ENCODE measurements at places on chromosomes 13 and 19. TPM values are rescaled to one million over a fixed set of nuclear protein-coding genes. Genes with fewer than 3 reads are reported as not detected.

The IZUMO2 gene
- total RNA-seq, result not detected

The POP4 gene
- total RNA-seq, result 58.8 TPM

The LILRA6 gene
- total RNA-seq, result 21.4 TPM

GRCh38 chr19:48780631-48781391, 25.5 kb downstream of the FGF21 start:
- peak overlapping the region; percentile 71 for H3K27ac ChIP-seq
- no peak overlapping the region for H3K4me3 ChIP-seq
- DNase-seq, result no peak

- no peaks in the 10 kb centered on the region for H3K36me3 ChIP-seq
- no peak overlapping the region for H3K27ac ChIP-seq
- DNase-seq, result peak; percentile 75
Measured at GRCh38 chr19:40165362-40165937, 25.8 kb upstream of the MAP3K10 start.

DNA sequence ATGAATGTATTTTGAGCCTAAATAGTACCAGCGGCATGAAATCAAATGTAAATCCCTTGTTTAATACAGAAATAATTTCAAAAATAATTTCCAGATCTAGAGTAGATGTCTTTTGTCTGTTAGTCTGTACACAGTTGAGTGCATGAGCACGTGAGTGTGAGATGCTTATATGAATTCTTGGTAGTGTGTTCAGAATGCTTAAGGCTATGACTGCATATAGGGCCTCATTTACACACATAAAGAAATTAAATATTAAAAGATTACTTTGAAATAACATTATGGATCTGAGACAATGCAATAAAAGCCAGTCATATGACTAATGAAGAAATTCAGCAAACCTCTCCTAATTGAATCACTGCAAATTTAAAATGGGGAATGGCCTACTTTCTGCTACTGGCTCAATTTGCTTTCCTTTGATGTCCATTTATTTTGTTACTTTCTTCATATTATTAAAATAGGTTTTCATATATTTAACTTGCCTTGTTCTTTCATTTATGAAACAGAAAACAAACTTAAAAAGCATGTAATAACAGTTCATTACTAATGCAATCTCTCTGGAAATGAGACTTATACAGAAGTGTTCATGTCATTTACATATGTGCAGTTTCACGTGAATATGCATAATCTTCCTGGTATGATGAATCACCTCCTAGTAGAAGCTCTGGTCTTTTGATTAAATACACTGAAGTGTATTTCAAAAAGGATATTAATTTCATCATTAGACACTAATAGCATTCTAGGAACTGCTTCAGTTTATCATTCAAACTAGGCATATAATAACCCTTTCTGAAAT, 4.5 kb downstream of the AMER2 start:
- DNase-seq, result no peak
- H3K27ac ChIP-seq, result no peak overlapping the region

GRCh38 chr13:99053636-99054233, 75.9 kb upstream of the DOCK9 start:
- H3K4me3 ChIP-seq, result no peak overlapping the region
- no peak overlapping the region for H3K27ac ChIP-seq
- no peaks in the 10 kb centered on the region for H3K27me3 ChIP-seq
- peaks cover 32% of the 10 kb centered on the region for H3K4me1 ChIP-seq
